ENCODE measurements at places on chromosomes 11 and 22.

DNA sequence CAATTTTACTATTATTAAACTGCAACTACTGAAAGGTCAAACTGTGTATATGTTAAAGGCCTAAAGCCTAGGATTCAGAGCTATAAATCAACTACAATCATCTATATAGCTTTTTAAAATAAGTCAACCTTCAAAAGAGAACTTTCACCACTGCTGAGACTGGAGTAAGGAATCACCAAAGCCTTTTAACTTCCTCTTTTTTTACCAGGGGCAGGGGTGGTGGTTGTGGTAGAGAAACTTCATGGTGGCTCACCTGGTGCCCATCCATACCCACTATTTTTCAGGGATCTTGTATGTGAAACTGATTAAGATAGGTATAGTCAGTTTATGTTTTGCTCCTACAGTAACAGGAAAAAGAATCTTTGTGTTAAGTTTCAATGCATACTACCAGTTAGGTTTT is 31.5 kb downstream of the TSG101 start:
- DNase-seq = no peak

GRCh38 chr11:130390071-130390758 is 38.2 kb downstream of the ADAMTS8 start:
- DNase-seq = no peak

DNA sequence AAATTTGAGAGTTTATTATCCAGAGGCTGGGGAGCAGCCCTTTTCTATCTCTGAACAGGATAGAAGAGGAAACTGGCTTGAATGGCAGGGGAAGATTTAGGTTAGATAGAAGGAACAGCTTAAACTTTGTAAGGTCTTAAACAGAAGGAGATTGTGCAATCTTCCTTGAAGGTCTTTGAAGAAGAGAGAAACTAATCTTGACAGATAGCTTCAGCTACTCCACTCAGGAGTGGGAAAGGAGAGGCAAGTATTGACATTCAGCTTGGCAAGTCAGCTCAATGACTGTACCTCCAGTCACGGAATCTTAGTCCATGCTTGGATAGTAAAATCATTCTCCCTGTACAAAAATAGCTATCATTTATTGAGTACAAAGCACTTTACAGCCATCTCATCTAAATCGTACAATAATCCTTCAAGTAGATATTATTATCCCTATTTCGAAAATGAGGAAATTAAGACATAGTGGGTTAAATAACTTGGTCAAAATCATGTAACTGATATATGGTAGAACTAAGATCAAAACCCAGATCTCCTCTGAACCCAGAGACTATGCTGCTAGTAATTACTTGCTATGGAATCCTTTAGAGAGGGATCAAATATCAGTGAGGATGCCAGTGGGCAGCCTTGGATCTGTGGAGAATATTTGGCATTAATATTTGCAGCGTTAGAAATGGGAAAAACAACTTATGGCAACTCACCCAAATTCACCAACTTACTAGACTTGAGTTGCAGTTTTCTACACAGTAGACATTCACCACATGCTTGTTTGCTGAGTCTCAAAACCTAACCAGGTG is 14.6 kb downstream of the C11orf97 start:
- no peak for DNase-seq

DNA sequence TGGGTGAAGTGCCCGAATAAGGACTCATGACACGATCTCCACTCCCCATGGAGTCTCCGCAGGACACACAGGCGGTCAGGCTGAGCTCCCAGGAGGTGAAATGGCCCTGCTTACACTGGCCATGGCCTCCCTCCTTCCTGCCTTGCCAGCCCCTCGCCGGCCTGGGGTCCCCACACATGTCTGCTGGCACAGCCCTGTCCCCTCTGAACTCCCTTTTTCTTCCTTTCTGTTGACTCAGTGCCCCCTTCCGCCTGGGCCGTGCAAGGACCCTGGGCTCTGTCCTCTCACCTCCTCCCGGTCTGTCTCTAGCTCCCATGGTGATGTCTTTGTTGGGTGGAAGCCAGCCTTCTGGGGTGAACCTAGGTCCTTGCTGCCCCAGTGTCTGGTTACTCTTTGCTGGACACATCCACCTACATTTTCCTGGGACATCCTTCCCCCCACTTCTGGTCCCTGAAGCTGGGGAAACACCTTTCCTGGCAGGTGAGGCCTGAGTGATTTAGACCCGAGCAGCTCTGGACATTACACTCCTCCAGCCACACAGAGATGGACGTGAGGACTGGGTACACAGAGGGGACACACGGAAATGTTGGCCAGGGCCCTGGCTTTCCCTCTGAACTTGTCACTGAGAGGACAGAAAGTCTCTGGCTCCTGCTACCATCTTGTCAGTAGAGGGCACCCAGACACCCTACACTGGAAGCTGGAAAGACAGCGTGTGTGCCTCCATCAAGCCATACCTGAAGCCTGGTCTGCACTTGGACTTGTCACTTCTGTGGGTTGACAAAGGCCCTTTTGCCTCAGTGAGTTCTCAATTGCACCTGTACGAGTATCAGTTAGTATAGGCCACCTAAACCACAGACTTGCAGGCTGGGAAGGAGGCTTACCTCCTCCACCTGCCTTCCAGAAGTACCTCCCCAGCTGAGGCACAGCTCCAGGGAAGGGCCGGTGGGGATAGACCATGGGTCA is 864.3 kb downstream of the TBC1D22A start:
- DNase-seq = peak; percentile 35

Measured in NCI-H1694 (cell line).